ENCODE measurements at places on chromosomes 4 and X.
A peak's percentile ranks its signal among the peaks of the same experiment; 100 is the strongest.

DNA sequence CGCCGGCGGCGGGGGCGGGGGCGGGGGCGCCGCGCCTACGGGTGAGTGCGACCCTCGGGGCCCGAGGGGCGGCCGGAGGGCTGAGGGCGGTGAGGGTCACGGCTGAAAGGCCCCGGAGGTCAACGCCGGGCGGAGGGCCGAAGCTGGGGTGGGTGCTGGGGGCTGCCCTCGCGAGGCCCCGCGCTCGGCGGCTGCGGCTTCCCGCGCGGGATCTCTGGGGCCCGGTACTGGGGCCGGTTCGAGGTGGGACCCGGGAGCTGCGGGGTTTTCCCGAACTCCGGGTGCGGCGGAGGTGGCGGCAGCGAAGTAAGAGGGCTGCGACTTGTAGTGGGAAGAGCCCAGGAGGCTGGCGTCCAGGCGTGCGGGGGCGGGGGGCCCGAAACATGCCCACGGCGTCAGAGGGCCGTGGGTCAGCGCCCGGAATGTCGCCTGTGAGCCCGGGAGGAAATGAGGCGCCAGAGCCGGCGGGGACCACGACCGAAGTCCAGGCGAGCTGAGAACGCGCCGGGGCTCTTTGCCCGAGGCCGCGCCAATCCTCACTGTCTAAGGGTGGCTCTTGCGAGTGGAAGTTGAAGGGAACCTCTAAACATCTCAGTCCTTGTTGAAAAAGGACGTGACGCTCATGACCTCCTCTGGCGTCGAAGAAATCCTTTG is 407 bp downstream of the IL13RA1 start:
- no peak for DNase-seq

- DNase-seq = no peak
These were observed 17.4 kb upstream of the EIF4E start for GRCh38 chr4:98946359-98946758.

GRCh38 chr4:121696170-121696580 is 605 bp downstream of the ANXA5 start:
- peak; percentile 24 for DNase-seq

DNA sequence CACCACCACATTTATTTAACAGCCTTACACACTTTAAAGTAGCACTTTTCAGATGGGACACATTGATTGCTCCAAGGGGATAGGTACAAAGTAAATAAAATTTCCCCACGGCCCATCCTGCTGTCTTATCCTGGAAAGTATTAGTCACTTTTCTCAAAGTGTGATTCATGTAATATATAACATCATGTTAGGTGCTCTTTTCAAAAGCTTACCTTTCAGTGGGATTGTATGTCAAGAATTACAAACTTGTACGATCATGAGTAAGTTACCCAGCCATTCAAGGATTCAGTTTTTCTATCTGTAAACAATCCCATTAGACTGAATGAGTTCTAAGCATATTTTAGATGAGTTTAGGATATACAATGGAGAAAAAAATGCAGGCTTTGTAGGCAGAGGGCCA is 876.6 kb upstream of the GRID2 start:
- no peak for DNase-seq

GRCh38 chr4:22661443-22661842 is 31.3 kb upstream of the GBA3 start:
- no peak for DNase-seq

GRCh38 chr4:139971111-139971510 is 182.9 kb downstream of the MAML3 start:
- no peak for DNase-seq

GRCh38 chr4:141220271-141220670 is 424 bp upstream of the ZNF330 start:
- DNase-seq = no peak

DNA sequence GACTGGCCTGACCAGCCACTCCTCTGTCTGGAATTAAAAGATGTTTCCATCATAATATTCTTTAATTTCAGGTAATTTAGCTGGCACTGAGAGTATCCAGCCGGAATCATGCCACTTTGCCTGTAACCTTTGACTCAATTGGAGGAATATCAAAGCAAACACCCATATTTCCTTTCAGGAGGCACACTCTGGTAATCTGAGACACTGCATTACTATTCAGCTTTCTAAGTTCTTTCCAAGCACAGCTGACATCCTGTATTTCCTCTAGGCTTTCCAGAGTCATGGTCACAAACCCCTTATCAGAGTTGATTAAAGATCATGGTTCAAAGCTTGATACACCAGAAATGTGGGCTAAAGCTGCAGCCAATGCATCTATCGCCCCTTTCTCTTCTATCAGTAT is 29.3 kb downstream of the INTS12 start:
- no peak for DNase-seq

DNA sequence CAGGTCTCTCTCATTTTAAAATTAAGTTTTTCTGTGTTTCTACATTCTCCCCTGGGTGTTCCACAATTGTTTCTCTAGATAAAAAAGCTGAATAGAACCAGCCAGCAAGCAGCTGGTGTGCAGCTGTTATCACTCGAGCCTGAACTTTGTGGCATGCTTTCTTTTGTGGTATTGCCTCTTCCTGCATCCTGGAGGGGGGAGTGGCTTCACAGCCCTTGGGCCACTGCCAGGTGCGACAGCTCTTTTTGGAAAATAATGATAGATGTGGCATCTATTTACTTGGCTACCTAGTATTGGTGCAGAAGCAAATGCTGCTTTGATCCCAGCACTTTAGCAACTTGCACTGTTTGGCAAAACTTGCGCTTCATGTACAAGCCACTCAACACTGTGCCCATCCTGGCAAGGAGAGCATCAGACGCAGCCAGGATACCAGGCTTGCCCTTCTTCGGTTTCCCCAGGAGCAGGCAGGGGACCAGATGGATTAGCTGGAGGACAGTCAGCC is 69.4 kb downstream of the HMGB2 start:
- DNase-seq = peak; percentile 53

- DNase-seq = no peak
These were observed 78.7 kb upstream of the DCLK2 start for GRCh38 chr4:149999485-150000074.

DNA sequence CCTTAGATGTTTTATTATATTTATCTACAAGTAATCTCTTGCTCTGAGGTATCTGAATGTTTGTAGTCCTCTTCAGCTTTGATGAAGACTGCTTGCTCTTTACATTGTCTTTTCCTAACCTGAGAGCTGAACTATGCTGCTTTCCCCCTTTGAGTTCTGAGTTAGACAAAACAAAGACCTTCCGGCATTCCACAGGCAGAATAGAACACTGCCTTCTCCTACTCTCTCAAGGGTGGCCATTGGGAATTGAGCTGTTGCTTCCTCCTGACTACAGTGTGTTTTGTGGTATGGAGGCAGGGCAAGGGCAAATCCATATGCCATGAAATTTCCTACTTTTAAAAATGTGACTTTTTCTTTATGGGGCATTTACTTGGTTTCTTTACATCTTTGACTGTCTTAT is 841.0 kb downstream of the FAM133A start:
- DNase-seq = no peak

GRCh38 chr4:141933978-141934377 is 297.6 kb downstream of the IL15 start:
- no peak for DNase-seq

GRCh38 chrX:124679199-124679598 is 332.8 kb downstream of the SH2D1A start:
- no peak for DNase-seq

DNA sequence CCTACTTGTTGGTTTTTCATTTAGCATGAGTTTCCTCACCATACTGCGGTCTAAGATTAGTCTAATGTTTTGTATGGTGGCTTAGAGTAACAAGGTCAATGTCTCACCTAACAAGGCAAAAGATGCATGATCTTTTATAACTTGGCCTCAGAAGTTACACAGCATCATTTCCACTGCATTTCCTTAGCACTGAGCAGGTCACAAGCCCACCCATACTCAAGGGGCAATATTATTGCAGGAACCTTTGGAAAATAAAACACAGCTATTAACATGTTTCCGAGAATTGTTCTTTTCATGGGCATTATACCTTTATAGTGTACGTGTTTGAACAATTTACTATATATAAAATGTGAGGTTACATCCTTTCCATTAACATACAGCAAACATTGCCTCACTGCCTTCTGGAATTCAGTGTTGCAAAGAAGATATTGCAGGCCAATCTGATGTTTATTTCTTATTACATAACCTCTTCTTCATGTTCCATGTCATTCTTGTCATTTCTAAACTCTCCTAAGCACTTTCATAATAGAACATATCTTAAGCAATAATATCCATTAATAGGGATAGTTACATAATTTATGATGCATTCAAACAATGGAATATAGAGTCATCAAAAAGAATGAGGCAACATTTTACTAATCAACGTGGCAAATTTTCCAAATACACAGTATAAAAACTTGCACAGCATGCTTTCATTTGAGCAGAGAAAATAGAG is 153.8 kb downstream of the AREG start:
- no peak for DNase-seq

GRCh38 chr4:72449705-72450104 is 119.3 kb downstream of the ADAMTS3 start:
- no peak for DNase-seq

- DNase-seq = no peak
These were observed 135.1 kb downstream of the SLC7A11 start for GRCh38 chr4:138107023-138107422.

DNA sequence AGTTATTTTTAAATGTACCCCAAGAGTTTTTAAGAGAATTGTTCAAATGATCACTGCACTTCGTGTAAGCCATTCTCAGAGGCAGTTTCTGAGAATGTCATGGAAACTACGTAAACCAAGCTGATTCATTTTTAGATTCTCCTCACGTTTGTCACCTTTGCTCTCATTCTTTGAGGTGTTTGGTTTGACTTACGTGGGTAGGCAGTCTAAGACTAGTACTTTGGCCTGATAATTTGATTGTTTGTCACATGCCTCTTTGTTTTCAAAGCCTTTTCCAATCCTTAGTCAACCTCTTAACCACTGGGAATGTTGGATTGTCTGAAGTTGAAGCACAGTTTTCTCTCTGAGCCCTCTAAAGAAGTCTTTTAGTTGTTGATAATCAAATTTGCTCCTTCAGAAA is 10.5 kb downstream of the SEPTIN11 start:
- DNase-seq = no peak

DNA sequence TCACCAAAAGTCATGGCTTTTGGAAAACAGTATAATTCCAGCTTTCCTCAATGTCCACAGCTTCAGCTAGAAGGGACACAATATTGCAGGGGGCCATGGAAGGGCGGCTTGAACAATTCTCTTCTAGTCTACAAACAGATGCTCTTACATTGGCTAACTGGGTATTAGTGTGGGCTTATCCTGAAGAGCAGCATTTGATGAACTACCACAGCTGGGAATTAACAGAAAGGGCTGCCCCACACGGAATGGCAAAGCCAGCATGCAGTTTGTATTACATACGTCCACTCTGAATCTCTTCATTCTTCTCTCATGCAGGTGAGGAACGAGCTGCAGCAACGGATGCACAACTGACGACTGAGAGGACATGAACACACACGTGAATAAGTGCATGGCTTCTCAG is 13.0 kb upstream of the PDCL2 start:
- DNase-seq = no peak

- no peak for DNase-seq
These were observed 281.7 kb upstream of the GK2 start for GRCh38 chr4:79689740-79690139.

DNA sequence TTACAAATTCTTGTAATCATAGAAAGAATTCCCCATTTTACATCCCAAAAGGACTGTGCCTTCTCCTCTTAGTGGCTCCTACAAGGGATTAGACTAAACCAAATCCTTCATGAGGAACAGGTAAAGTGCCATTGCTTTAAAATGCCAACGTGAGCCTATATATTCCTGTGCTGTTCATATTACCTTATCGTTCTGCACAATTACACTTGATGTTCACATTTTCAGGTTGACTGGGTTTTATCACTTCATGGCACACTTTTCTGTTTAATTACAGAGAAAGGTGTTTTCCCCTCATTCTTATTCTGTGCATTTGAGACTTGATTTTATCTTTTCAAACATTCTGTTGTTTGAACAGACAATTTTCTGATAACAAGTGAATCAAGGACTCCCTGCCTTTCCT is 645.6 kb upstream of the FTHL17 start:
- no peak for DNase-seq

DNA sequence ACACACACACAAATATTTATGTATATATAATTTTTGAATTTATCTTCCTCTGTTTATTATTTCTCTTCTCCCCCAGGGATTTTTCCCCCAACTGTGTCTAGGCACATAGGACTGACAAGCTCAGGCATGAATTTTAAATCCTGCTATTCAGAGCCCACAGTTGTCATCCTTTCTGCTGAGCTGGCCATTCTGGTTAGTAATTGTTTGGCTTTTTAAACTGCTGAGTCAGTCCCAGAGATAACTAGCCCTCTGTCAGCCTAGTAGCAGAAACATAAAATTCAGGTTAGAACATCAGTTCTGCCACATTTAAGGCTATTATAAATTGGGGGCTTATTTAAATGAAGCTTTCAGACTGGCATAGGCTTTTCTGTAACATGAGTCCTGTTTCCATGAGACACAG is 151.7 kb upstream of the MAOA start:
- no peak for DNase-seq

GRCh38 chrX:63809173-63809572 is 24.2 kb upstream of the ARHGEF9 start:
- DNase-seq = no peak

- DNase-seq = no peak
These were observed 7.5 kb downstream of the GPR143 start for GRCh38 chrX:9758021-9758638.

GRCh38 chr4:47876310-47876709 is 38.1 kb downstream of the NFXL1 start:
- DNase-seq = no peak

DNA sequence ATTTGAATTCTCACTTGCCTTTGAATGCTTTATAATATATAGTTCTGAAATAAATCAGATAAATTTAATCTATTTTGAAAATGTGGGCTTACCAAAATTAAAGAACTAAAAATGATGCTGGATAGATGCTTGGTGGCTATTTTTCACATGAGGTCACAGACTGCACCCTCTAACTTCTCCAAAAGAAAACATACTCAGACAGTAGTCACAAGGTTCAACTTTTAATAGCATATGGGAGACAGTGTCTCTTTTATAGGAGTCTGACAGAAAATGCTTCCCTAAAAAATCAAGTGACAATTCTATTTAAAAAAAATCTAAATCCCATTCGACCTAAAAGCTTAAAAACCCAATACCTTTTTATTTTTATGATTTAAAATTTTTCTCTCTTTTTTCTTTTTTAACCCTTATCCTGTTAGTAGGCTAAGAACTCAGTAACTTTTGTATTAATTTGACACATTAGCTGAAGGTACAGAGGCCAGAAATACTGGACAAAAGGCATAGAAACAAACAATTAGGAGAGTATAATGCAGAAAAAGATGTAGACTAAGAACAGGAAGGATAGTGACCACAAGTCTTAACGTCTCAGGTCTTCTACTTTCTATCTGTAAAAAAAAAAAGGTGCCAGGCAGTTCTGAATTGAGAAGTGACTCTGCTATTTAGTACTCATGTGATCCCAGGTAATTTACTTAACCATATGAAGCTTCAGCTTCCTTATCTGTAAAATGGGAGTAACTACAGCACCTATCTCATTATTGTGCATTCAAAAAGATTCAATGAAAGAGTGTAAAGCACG is 7.6 kb downstream of the TIGD4 start:
- DNase-seq = no peak
